ENCODE measurements at places on chromosomes 5 and 9.

DNA sequence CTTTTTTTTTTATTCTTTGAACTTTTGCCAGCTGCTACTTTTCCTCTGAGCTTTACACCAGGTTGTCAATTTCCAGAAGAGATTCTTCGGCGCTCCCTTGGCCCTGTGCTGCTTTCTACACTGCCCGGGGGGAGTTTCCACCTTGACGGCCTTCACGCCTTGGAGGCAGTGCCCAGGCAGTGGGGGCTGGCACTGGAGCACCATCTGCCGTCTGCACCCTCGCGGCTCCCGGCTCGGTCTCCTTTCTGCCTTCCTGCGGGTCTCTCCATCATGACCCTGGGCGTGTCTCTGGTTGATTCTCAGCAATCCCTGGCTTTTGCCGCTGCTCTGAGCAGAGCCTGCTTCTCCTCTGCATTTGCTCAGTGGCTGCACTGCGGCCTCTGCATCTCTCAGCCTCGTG lies 2.9 kb downstream of the SLC6A18 start:
- no peaks in the 10 kb centered on the region for H3K36me3 ChIP-seq

GRCh38 chr5:57492632-57493031 lies 10.0 kb upstream of the ACTBL2 start:
- DNase-seq = no peak
- H3K4me1 ChIP-seq = peaks cover 42% of the 10 kb centered on the region
- no peaks in the 10 kb centered on the region for H3K36me3 ChIP-seq
- no peaks in the 10 kb centered on the region for H3K27me3 ChIP-seq
- H3K4me3 ChIP-seq = no peak overlapping the region
- H3K27ac ChIP-seq = no peak overlapping the region

DNA sequence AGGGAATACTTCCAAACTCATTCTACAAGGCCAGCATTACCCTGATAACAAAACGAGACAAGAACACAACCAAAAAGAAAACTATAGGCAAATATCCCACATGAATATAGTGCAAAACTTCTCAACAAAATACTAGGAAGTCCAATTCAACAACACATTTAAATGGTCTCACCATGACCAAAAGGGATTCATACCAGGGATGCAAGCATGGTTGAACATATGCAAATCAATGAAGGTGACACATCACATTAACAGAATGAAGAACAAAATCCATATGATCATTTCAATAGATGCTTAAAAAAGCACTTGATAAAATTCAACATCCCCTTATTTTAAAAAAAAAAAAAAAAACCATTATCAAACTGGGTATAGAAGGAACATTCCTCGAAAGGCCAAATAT lies 186.0 kb downstream of the DTWD2 start:
- H3K36me3 ChIP-seq = no peaks in the 10 kb centered on the region
- no peak for DNase-seq
- no peaks in the 10 kb centered on the region for H3K4me1 ChIP-seq
- H3K4me3 ChIP-seq = no peak overlapping the region
- no peak overlapping the region for H3K27ac ChIP-seq

DNA sequence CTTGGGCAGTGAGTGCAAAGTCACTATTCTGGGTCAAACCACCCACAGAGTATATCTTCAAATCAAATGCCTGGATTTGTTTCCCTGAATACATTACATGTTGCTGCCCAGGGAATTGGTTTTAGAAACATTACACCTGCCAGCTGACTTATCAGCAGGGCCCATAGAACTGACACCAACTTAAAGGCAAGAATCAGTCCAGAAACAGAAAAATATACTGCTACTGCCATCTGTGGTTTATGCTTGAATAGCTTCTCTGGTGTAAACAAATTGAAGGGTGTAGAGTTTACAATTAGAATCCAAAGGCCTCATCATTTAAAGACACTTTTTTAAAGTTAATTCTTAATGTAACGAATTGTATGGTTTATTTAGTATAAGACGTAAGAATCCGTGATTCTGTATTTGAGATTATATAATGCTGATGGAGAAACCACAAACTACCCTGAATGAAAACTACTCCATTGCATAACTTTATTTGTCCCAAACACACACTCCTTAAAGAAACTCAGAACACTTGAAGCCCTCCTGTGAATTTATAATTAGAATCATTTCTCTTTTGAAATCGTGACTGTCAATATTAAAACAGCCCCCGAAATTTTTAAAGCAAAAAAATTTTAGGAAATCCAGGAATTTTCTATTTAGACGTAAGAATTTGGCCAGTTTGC lies 6.2 kb downstream of the NR6A1 start:
- no peak overlapping the region for H3K27ac ChIP-seq
- peaks cover 8% of the 10 kb centered on the region for H3K4me1 ChIP-seq
- no peak overlapping the region for H3K4me3 ChIP-seq
- no peak for DNase-seq

DNA sequence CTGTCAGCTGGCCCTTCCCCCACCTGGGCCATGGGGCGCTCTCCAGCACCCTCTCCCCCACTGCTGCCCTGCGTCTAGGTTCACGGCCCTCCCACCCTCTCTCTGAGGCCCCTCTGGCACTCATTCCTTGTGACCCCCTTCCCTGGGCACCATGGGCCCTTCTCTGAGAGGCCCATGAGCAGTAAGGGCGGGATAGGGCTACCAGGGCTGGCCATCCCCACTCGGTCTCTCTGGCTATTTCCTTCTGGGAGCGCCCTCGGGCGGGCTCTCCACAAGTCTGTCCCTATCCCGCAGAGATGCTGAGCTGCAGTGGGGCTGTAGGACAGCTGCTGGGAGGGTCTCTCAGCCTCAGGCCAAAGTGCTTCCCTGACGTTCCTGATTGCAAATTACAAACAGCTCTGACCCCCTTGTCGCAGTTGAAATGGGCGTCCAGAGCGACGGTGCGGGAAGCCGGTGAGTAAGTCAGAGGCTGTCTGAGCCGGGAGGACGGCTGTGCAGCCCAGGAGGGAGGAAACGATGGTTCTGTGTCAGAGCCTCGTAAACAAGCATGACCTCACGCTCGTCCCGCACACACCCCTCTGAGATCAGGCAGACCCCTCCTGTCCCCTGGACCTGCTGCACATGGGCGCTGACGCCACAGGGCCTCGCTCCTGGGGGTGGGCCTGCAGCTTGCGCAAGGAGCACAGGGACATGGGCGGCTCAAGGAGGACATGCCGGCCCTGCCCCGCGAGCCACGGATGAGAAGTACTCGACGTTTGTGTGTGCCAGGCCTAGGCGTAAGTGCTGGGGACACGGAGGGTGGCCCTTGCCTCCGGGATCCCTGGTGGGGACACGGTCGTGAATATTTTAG lies 36.3 kb upstream of the GFPT2 start:
- no peak overlapping the region for H3K27ac ChIP-seq
- no peaks in the 10 kb centered on the region for H3K36me3 ChIP-seq
- H3K27me3 ChIP-seq = peaks cover 2% of the 10 kb centered on the region
- no peaks in the 10 kb centered on the region for H3K4me1 ChIP-seq

- H3K27me3 ChIP-seq = no peaks in the 10 kb centered on the region
- no peaks in the 10 kb centered on the region for H3K4me1 ChIP-seq
- no peaks in the 10 kb centered on the region for H3K36me3 ChIP-seq
- no peak overlapping the region for H3K4me3 ChIP-seq
Measured at GRCh38 chr9:71210326-71210725, 88.9 kb upstream of the TRPM3 start.

- H3K4me1 ChIP-seq = no peaks in the 10 kb centered on the region
- DNase-seq = no peak
- peaks cover 2% of the 10 kb centered on the region for H3K36me3 ChIP-seq
Measured at GRCh38 chr9:5939530-5939929, 48.8 kb downstream of the MLANA start.

- no peak for DNase-seq
- H3K36me3 ChIP-seq = no peaks in the 10 kb centered on the region
- H3K27me3 ChIP-seq = no peaks in the 10 kb centered on the region
- H3K4me3 ChIP-seq = no peak overlapping the region
- no peaks in the 10 kb centered on the region for H3K4me1 ChIP-seq
Measured at GRCh38 chr5:153888781-153889180, 149.9 kb downstream of the FAM114A2 start.

- H3K4me1 ChIP-seq = peaks cover 29% of the 10 kb centered on the region
- no peak for DNase-seq
- H3K4me3 ChIP-seq = peak overlapping the region; percentile 23
- peaks cover 48% of the 10 kb centered on the region for H3K36me3 ChIP-seq
- H3K27ac ChIP-seq = peak overlapping the region; percentile 62
- no peaks in the 10 kb centered on the region for H3K27me3 ChIP-seq
Measured at GRCh38 chr9:20361656-20362570, 260.4 kb downstream of the MLLT3 start.

DNA sequence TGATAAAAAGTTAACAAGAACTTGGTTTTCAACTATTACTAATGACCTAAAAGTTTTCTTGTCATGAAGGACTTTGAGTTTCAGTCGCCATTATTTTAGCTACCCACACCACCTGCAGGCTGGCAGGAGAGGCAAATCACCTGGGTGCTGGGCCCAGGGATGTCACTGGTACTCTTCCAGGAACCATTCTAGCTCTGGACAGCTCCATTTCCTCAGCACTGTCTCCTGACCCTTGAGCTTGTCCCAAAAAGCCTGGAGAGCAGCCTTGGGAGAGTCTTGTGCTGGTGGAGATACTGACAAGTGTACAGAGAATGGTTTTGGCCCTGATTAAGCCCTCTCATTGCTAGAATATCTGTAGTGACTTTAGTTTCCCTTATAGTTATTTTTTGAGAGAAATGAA lies 1924.1 kb upstream of the WWC1 start:
- no peaks in the 10 kb centered on the region for H3K27me3 ChIP-seq
- no peak overlapping the region for H3K4me3 ChIP-seq
- peaks cover 2% of the 10 kb centered on the region for H3K4me1 ChIP-seq
- DNase-seq = no peak
- H3K27ac ChIP-seq = no peak overlapping the region

GRCh38 chr5:14208071-14209021 lies 65.2 kb downstream of the TRIO start:
- peaks cover 12% of the 10 kb centered on the region for H3K4me1 ChIP-seq
- H3K4me3 ChIP-seq = no peak overlapping the region
- no peak overlapping the region for H3K27ac ChIP-seq
- H3K27me3 ChIP-seq = peaks cover 5% of the 10 kb centered on the region
- DNase-seq = no peak

DNA sequence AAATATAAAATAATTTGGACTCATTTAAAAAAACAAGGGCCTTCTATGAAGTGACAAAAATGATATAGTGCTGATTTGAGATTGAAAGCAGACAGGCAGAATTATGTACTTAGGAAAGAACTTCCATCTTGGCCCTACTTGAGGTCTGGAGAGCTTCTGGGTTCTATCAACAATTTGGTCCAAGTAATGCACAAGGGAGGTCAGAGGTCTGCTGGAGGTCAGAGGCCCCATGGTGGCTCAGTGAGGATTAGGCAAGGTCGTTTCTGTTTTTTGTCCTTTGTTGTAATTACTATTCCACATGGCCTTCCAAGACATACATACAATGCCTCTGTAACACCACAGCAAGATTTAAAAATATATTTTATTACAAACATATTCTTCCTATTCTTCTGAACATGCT lies 37.2 kb downstream of the NUDT12 start:
- peaks cover 4% of the 10 kb centered on the region for H3K4me1 ChIP-seq
- no peaks in the 10 kb centered on the region for H3K36me3 ChIP-seq
- H3K4me3 ChIP-seq = no peak overlapping the region
- no peak overlapping the region for H3K27ac ChIP-seq

GRCh38 chr5:54524704-54525103 lies 7.1 kb downstream of the SNX18 start:
- H3K36me3 ChIP-seq = peaks cover 38% of the 10 kb centered on the region
- H3K27ac ChIP-seq = no peak overlapping the region
- no peaks in the 10 kb centered on the region for H3K27me3 ChIP-seq
- DNase-seq = no peak

DNA sequence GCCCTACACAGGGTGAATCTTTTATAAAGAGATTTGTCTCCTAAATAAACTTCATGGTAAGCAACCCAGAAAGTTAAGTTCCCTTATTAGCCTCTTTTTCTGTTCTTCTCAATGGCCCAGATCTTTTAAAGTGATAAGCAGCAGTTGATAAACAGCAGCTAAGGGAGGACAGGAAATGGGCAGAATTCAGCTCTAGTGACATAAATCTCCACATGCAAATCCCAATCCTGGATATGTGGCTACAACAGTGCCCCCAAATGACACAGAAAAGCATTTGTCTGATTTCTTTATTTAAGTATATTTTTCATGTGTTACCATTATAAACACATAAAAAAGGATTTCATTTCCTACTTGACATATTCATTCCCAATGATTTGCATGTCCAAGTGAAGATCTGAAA lies 199.0 kb downstream of the DTWD2 start:
- H3K4me1 ChIP-seq = no peaks in the 10 kb centered on the region
- no peak for DNase-seq

GRCh38 chr5:174409070-174409469 lies 315.3 kb upstream of the MSX2 start:
- no peak overlapping the region for H3K27ac ChIP-seq
- H3K36me3 ChIP-seq = no peaks in the 10 kb centered on the region
- H3K27me3 ChIP-seq = no peaks in the 10 kb centered on the region

- peaks cover 36% of the 10 kb centered on the region for H3K36me3 ChIP-seq
- no peaks in the 10 kb centered on the region for H3K27me3 ChIP-seq
- no peak overlapping the region for H3K27ac ChIP-seq
- peak; percentile 16 for DNase-seq
Measured at GRCh38 chr5:34914671-34915138, 599 bp downstream of the RAD1 start.

GRCh38 chr9:21683484-21684175 lies 118.8 kb upstream of the MTAP start:
- H3K4me3 ChIP-seq = no peak overlapping the region
- H3K4me1 ChIP-seq = no peaks in the 10 kb centered on the region
- no peak overlapping the region for H3K27ac ChIP-seq
- H3K27me3 ChIP-seq = peaks cover 1% of the 10 kb centered on the region

- no peak overlapping the region for H3K4me3 ChIP-seq
- no peaks in the 10 kb centered on the region for H3K36me3 ChIP-seq
- H3K4me1 ChIP-seq = no peaks in the 10 kb centered on the region
Measured at GRCh38 chr5:170491479-170491878, 12.3 kb upstream of the KCNIP1 start.

DNA sequence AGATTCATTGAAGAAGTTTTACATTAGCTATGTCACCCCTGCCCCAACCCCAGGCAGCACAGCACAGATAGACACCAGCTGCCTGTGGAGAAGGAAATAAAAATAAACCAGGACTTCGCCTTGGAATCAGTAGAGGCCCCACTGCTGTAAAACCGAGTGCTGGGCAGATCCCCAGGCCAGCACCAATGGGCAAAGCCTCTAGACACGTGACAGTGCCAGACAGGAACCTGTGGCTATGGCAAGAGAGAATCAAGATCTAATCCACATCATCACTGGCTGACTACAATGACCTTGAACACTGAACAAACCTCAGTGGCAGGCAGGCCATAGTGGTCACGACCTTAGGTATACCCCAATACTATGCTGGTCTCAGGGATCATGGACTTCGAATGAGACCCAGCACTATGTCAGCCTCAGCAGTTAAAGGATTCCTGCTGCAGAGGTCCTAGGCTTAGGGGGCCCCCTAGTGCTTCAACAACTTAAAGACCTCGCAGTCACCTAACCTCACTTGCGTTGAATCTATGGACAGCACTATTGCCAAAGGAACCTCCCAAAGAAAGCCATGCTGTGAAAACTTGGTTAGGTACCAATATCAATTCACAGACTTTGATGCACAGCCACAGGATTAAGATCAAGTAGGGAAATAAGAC lies 2118.6 kb upstream of the C9orf72 start:
- DNase-seq = no peak
- H3K4me3 ChIP-seq = no peak overlapping the region
- H3K4me1 ChIP-seq = no peaks in the 10 kb centered on the region

- no peaks in the 10 kb centered on the region for H3K27me3 ChIP-seq
- H3K36me3 ChIP-seq = no peaks in the 10 kb centered on the region
- no peaks in the 10 kb centered on the region for H3K4me1 ChIP-seq
- H3K4me3 ChIP-seq = no peak overlapping the region
- no peak for DNase-seq
- H3K27ac ChIP-seq = no peak overlapping the region
Measured at GRCh38 chr5:5398071-5398470, 24.4 kb upstream of the ICE1 start.

Measured in T-helper 2 cell treated with Interferon-gamma antibody and Interleukin-4, amounts not matched to agents 5 μg/mL and 100 μg/mL, for 36 hours (primary cell).